ENCODE measurements at places on chromosomes 2 and 18. TPM values are rescaled to one million over a fixed set of nuclear protein-coding genes. Genes with fewer than 3 reads are reported as not detected.

DNA sequence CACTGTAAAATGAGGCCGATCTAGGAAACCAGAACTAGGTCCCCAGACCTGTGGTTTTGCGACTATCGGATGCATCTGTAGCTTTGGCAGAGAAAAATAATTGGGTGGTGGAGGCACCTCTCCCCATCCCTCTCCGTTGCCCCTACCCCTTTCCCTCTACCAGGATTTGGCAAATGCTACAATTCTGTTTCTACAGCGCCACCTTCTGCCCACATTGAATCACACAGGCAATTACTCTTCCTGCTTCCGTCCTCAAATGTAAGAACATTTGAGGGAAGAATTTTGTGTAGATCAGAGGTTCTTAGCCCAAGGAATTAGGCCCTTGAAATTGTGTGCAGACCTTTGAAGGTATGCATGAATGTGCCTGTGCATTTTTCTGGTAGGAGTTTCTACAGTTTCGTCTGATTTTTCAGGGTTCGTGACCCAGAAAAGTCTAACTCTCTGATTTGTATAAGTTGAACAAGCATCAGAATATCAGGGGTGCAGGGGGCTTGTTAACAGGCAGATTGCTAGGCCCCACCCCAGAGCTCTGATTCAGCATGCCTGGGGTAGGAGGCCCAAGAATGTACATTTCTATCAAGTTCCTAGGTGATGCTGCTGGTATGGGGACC lies 11.2 kb downstream of the ATP6V1B1 start:
- DNase-seq, result peak; percentile 72
- H3K36me3 ChIP-seq, result no peaks in the 10 kb centered on the region
- no peak overlapping the region for H3K27ac ChIP-seq
- peaks cover 14% of the 10 kb centered on the region for H3K27me3 ChIP-seq

GRCh38 chr2:201402651-201403562 lies 45.8 kb upstream of the FLACC1 start:
- H3K4me1 ChIP-seq, result no peaks in the 10 kb centered on the region
- peak overlapping the region; percentile 65 for H3K27ac ChIP-seq
- DNase-seq, result no peak
- no peaks in the 10 kb centered on the region for H3K27me3 ChIP-seq
- no peak overlapping the region for H3K4me3 ChIP-seq

DNA sequence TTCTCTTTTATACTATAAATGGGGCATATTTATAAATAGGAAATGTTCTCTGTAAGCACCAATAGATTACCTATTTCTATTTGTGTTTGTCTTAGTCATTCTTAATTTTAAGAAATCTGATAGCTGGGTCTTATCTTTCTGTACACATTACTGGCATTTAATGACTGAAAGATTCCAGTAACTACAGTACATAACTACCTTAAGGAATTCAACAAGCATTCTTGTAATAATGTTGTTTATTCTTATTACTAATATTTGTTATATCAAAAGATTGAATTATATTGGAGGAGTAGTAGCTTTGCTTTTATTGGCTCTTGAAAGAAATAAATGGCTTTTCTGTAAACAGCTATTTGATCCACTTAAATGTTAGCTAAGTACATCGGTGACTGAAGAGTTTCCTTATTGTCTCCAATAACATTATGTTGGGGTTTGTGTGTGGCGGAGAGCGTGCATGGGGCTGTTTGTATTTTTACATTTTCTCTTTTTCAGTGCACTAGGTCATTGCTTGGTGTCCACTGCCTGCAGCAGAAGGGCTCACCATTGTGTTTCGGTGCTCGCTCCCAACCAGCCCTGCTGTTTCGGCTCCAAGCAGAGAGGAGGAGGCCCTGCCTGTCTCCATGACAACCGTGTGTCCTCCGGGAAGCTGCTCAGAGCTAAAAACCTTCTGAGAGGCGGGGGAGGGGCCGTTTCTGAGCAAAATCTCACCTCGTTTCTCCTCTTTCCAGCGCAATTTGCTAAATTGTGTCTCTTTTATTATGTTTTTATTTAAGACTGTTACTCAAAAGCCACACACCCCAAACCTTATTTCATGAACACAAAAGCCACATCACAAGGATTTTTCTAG lies 112.5 kb upstream of the SLC38A11 start:
- peak overlapping the region; percentile 90 for H3K4me3 ChIP-seq
- peak; percentile 91 for DNase-seq
- H3K36me3 ChIP-seq, result no peaks in the 10 kb centered on the region
- peak overlapping the region; percentile 98 for H3K27ac ChIP-seq
- peaks cover 5% of the 10 kb centered on the region for H3K27me3 ChIP-seq

GRCh38 chr2:47815764-47816163 lies 32.8 kb downstream of the MSH6 start:
- DNase-seq, result no peak
- H3K4me1 ChIP-seq, result no peaks in the 10 kb centered on the region
- no peak overlapping the region for H3K27ac ChIP-seq
- H3K27me3 ChIP-seq, result peaks cover 3% of the 10 kb centered on the region

DNA sequence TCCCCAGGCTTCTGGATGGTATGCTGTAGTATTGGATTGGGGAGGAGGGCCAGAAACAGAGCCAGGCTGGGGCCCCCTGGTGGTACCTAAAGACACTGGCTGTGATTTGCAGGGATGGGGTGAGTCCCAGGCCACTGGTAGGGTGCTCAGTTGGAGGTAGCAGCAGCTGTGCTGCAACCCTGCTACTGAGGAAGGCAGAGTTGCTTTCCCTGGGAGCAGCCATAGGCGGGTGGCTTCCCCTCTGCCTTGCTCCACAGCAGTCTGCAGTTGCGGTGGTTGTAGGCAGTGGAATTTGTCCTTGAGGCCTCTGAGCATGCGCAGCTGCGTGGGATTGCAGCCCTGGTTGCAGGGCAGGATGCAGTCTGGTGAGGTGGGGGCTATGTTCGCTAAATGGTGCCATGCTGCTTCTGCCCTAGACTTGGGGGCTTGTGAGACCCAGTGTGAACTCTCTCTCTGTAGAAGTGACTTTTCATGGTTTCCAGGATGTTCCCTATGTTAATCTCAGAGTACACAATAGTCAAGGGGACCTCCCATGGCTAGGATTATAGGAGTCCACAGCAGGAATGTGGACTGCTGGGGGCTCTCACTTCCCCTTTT lies 443.5 kb downstream of the XIRP2 start:
- H3K27ac ChIP-seq, result no peak overlapping the region
- H3K27me3 ChIP-seq, result no peaks in the 10 kb centered on the region
- no peaks in the 10 kb centered on the region for H3K4me1 ChIP-seq
- DNase-seq, result peak; percentile 38
- no peak overlapping the region for H3K4me3 ChIP-seq
- no peaks in the 10 kb centered on the region for H3K36me3 ChIP-seq

DNA sequence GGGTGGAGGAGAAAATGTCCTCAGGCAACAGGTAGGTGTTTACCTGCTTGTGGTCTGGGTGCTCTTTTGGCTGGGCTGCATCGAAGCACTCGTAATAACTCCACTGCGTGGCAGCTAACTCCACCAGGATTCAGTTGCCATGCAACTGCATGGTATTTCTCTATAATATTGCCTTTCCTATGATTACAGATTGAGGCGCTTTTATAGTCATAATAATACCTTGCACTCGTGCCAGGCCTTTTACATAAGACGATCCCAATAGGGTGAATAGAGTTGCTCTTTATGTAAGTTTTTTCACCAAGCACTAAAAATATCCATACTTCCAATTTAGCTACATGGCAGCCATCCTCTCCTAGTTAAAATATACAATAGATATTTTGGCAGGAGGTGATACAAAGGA lies 19.7 kb upstream of the NYAP2 start:
- H3K4me1 ChIP-seq, result no peaks in the 10 kb centered on the region
- DNase-seq, result no peak
- H3K36me3 ChIP-seq, result no peaks in the 10 kb centered on the region
- H3K27ac ChIP-seq, result no peak overlapping the region
- H3K27me3 ChIP-seq, result no peaks in the 10 kb centered on the region

DNA sequence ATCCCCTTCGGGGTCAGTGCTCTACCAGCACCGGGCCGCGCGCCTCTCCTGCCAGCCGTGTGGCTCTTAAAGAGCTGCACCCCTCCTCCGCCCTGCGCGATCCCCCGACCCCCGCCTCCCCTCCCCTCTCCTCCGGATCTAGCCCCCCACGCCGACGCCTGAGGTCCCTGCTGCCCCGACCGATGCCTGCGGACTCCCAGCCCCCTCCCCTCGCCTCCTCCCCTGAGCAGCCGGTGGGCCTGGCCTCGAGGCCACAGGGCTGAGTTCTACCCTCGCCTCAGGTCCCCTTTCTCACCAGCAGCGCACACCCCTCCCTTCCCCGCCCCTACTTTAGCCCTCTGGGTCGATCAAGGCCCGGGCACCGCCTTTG lies 5.8 kb upstream of the SIX3 start:
- peak; percentile 37 for DNase-seq
- peaks cover 42% of the 10 kb centered on the region for H3K27me3 ChIP-seq
- no peaks in the 10 kb centered on the region for H3K36me3 ChIP-seq
- H3K4me3 ChIP-seq, result peak overlapping the region; percentile 25
- no peak overlapping the region for H3K27ac ChIP-seq

DNA sequence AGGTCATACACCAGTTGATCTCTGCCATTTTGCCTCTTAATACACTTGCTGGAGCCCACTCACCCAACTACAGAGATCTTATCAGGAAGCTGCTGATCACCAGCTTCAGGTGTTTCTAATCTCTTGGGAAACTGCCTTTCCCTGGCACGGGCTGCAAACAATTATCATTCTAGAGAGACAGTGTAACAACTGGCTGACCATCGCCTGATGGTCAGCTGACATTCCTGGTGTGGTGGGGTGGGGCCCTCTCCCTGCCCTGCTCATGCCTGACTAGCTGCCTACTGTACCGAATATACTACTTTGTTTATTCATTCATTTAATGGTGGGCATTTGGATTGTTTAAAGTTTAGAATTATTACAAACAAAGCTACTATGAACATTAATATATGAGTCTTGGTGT lies 311.5 kb downstream of the CBLN2 start:
- H3K27me3 ChIP-seq, result peaks cover 3% of the 10 kb centered on the region
- no peak overlapping the region for H3K27ac ChIP-seq
- no peaks in the 10 kb centered on the region for H3K36me3 ChIP-seq
- no peak for DNase-seq
- no peaks in the 10 kb centered on the region for H3K4me1 ChIP-seq

GPR45 gene
- total RNA-seq, result 0.44 TPM

ITGA4 gene
- total RNA-seq, result 5.4 TPM

ADRA2B gene
- total RNA-seq, result 0.91 TPM
